ENCODE measurements at places on chromosomes 7 and 10.
A peak's percentile ranks its signal among the peaks of the same experiment; 100 is the strongest.

- DNase-seq, result peak; percentile 89
Measured at GRCh38 chr7:77565917-77566316, 28.8 kb downstream of the PTPN12 start.

DNA sequence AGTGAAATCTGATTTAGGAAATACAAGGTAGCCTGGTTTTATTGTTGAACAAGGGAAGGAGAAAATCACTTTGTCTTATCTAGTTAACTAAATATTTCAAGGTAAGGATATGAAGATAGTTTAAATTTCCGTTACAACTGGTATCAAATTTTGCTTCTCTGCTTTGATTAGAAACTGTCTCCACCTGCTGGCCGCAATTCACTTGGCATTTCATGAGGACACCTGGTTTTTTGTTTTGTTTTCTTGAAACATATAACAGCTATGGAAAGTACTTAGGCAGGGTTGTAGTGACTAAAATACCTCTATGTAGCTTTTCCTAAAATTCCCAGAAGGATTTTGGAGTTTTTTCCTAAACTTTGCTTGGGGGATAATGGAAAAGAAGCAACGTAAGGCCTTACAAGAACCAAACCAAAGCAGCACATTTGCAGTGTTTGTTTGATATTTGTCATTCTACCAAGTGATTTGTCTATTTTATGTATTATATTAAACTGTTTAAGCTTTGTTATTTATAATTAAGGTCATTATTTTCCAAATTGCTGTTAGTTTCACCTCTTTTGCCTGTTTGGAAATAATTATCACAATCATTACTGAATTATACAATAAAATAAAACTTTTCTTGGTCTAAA, 73.6 kb downstream of the AHCYL2 start:
- peak; percentile 10 for DNase-seq

DNA sequence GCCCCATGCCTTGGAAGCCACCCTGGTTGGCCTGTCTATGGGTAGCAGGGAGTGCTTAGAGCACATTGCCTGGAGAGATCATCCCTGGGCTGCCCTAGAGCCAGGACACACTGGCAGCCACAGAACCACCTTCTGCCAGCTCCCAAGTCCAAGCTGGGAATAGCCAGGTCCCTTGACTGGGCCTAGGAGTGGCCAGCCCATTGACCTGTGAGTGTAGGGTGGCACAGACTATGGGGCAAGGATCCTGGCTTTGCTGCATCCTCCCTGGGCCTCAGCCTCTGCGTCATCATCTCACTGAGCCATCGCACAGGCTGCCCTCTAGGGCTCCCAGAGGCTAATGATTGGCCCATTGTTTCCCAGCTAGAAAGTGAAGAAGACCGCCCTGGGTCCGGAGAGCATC, 7.0 kb downstream of the AQP1 start:
- no peak for DNase-seq

DNA sequence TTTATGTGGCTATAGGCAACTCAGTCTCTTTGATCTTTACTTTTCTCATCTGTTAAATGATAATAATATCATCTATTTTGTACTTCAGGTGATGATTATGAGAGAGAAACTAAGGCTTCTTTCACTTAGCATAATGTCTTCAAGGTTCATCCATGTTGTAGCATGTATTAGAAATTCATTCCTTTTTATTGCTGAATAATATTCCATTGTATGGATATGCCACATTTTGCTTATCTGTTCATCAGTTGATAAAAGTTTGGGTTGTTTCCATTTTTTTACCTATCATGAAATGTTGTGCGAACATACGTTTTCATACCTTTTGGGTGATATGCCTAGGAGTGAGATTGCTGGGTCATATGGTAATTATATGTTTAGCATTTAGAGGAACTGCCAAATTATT, 7.2 kb upstream of the CDK13 start:
- DNase-seq, result no peak

GRCh38 chr7:139071680-139072079, 35.8 kb upstream of the ZC3HAV1L start:
- no peak for DNase-seq

DNA sequence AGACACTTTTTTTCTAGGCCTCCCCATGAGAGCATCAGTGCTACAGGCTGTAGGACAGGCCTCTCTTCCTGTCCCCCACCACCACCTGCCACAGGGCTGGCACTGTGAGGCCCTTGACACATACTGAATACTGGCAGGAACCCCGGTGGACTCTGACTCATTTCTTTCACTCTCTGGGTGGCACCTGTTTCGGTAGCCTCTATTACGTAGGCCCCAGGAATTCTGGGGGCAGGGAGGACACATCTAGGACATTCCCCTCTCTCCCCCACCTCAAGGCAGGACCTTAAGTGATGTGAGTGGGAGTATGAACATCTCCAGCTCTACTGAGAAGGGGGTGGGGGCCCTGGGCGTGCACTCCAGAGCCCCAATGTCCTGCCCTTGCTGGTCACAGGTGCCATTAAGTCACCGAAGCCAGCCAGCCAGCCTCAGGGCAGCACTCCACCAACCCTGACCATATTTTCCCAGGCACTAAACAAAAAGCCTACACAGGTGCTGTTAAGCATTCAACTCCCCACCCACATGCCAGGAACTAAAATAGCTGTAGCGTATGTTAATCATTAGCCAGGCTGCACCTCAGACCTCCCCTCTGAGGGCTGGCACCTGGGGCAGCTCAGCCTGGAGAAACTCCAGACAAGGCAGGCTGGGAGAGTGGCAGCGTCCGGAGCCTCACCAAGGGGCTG, 8.9 kb downstream of the ANXA11 start:
- DNase-seq, result no peak

GRCh38 chr7:32150589-32150988, 80.4 kb upstream of the PDE1C start:
- no peak for DNase-seq

- DNase-seq, result no peak
Measured at GRCh38 chr7:102054158-102054557, 232.5 kb upstream of the SH2B2 start.

- DNase-seq, result no peak
Measured at GRCh38 chr10:74164716-74165529, 13.9 kb downstream of the ADK start.

DNA sequence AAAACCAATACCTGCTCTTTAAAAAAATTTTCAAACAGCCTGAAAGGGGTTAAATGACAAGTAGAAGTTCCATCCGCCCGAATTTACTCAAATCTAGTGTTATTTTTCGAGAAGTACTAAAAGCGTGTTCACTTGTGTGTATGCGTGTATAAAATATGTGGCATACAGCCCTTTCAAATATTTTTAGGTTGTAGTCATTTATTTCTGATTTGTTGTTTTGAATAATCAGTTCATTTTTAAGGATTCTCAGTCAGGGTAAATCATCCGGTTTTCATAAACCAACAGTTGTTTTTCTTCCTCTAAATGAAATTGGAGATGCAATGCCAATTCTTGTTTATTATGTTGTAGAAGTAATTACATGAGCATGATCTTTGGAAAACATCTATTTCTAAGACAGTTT, 6.9 kb upstream of the SUN1 start:
- DNase-seq, result no peak

- peak; percentile 92 for DNase-seq
Measured at GRCh38 chr10:26780793-26781601, 79.8 kb downstream of the ABI1 start.

DNA sequence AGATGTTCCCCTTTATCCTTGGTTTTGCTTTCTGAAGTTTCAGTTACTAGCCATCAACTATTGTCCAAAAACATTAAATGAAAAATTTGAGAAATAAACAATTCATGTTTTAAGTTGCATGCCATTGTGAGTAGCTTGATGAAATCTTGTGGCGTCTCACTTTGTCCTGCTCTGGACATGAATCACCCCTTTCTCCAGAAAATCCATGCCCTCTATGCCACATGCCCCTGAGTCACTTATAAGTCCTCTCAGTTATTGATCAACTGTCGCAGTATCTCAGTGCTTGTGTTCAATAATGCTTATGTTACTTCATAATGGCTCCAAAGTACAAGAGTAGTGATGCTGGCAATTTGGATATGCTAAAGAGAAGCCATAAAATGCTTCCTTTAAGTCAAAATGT, 208.0 kb upstream of the FERD3L start:
- DNase-seq, result no peak

DNA sequence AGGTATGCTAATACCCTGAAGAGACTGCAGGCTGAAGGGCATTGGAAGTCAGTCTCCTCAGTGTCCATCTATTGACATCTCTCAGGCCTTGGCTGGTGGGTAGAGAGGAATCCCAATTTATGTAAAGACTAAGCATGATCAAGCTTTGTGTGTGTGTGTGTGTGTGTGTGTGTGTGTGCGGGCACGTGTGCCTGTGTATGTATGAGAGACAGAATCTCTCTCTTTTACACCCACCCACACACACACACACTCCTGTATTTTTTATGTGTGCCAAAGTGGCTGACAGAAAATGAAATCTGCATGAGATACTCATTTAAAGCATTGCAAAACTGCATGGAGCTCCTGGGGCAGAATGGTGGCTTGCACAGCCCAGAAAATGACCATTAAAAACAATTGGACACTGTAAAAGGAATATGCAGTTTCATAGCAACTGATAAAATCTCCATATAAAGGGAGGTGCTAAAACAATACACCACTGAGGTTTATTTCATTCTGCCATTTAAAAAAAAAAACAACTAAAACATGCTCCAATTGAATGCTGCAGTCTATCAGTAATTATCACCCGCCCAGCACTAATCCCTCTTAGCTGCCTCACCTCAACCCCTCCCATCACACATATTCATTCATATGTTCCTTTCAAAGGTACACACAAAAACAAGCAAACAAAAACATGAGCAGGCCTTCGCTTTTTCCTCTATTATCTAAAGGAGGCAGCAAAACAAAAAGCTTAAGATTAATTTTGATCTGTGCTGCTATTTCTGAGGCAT, 385.0 kb downstream of the KCNMA1 start:
- no peak for DNase-seq

GRCh38 chr7:7662527-7662926, 22.0 kb downstream of the UMAD1 start:
- no peak for DNase-seq

GRCh38 chr10:84194424-84195043, at the start of gene CDHR1:
Gene CDHR1 (plus strand): TSS chr10:84194537. CDS start chr10:84194761, 224 bp downstream.
- no peak for DNase-seq

DNA sequence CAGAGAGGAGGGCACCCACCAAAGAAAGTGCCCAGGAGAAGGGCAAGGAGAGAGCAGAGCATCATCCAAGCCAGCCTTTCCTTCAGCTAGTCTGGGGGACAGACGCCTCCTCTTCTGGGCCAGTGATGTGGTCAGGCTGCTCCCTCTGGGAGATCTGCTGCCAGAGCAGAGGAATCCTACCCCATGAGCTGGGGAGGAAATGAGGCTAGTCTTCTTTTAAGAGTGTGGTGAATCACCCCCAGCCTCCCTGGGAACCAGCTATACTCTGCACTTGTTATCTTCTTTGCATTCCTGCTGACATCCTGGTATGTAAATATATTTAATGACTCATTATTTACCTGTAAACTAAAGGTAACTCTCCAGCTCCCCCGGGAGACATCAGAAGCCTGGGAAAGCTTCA, 41.6 kb upstream of the EPHB6 start:
- no peak for DNase-seq

- DNase-seq, result peak; percentile 16
Measured at GRCh38 chr7:149753375-149754233, 19.8 kb downstream of the ZNF467 start.

- DNase-seq, result no peak
Measured at GRCh38 chr10:128570319-128570995, 444.2 kb upstream of the MKI67 start.

- DNase-seq, result no peak
Measured at GRCh38 chr10:105742184-105742583, 1101.1 kb downstream of the SORCS3 start.

GRCh38 chr7:96637522-96637921, 72.1 kb downstream of the SEM1 start:
- no peak for DNase-seq

GRCh38 chr7:101693498-101694091, 64.5 kb upstream of the MYL10 start:
- no peak for DNase-seq

DNA sequence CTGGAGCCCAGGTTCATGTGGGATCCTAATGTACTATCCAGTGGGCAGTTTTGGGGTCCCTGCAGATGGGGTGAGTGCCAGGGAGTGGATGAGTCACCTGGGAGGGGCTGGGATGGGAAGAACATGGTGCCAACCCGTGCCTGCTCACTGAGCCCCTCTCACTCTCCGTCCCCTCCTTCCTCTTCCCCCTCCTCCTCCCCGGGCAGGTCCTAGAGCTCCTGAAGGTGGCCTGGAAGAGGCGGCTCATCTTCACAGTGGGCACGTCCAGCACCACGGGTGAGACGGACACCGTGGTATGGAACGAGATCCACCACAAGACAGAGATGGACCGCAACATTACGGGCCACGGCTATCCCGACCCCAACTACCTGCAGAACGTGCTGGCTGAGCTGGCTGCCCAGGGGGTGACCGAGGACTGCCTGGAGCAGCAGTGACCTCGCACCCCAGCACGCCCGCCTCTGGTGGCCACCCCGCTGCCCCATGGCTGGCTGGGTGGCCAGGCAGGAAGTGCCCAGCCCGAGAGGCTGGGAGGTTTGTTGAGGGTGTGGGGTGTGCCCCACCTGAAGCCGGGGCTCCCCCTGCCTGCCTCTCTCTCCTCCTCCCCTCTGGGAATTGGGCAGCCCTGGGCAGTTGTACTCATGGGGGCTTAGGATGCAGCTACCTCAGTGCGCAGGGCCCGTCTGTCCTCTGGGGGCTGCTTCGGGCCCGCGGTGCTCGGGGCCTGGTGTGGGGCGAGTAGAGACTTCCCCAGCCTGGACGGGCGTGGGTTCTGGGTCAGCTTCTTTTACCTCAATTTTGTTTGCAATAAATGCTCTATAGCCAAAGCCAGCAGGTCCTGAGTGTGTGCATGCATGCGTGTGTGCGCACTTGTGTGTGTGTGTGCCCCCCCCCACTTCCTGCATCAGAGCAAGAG, 4.9 kb upstream of the UPK3B start:
- DNase-seq, result no peak

DNA sequence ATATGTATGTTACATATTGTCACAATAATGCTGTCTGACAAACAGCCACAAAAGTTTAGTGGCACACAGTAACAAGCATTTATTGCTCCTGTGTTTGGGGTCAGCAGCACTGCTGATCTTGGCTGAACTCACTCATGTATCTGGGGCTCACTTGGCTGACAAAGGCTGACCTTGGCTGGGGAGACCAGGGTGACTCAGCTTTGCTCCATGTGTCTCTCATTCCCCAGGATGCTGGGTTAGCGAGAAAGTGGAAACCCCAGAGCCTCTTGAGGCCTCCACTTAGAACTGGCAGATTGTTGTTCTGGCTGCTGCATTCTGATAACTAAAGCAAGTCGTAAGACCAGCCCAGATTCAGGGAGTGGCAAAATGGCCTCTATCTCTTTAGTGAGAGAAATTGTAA, 217.3 kb upstream of the HABP2 start:
- no peak for DNase-seq

Measured in inflammatory macrophage treated with lipopolysaccharide for 4 hours (primary cell).